ENCODE measurements at places on chromosomes 4 and X.

DNA sequence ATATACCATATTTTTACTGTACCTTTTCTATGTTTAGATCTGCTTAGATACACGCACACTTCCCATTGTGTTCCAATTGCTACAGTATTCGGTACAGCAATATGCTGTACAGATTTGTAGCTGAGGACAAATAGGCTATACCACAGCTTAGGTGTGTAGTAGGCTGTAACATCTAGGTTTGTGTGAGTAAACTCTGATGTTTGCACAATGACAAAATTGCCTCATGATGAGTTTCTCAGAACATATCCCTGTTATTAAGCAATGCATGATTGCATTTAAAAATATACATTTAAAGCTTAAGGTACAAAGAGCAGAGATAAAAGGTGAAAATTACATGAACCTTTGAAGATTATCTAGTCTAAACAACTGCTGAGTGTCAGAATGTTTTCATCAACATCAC is 181.7 kb downstream of the ADGRA3 start:
- DNase-seq = no peak

DNA sequence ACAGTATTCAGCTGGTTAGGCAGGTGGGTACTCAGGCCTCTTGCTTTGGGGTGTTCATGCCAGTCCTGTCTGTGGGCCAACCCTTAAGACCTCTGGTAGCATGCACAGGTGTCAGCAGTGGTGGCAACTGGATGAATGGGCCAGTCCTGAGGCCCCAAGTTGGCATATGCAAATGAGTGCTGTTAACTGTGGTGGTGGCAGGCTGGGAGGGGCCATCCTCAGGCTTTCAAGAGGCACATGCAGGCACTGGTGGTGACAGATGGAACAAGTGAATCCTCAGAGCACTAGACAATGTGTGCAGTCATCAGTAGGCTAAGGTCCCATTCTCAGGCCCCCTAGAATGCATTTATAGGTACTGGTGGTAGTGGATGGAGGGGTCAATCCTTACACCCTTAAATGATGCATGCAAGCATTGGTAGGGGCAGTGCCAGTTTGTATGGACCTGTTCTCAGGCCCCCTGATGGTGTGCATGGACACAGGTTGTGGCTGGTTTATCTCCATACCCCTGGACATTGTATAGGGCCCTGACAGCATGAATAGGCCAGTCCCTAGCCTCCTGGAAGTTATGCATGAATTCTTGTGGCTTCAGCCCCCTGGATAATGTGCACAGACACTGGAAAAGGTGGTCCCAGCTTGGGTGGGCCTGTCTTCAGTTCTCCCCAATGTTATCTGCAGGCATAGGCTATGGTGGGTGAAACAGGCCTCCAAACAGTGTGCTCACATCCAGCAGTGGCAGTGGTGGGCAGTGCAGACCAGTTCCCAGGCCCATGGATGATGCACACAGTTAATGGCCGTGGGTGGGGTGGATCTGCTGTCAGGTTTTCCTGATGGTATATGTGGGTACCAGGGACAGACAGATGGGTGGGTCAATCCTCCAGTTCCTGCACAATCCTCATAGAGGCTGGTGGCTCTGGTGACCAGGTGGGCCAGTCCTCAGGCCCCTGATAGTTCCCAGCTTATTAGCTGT is 24.7 kb downstream of the TECRL start:
- no peak for DNase-seq

- no peak for DNase-seq
Measured at GRCh38 chr4:74426101-74426500, 18.8 kb upstream of the AREG start.

DNA sequence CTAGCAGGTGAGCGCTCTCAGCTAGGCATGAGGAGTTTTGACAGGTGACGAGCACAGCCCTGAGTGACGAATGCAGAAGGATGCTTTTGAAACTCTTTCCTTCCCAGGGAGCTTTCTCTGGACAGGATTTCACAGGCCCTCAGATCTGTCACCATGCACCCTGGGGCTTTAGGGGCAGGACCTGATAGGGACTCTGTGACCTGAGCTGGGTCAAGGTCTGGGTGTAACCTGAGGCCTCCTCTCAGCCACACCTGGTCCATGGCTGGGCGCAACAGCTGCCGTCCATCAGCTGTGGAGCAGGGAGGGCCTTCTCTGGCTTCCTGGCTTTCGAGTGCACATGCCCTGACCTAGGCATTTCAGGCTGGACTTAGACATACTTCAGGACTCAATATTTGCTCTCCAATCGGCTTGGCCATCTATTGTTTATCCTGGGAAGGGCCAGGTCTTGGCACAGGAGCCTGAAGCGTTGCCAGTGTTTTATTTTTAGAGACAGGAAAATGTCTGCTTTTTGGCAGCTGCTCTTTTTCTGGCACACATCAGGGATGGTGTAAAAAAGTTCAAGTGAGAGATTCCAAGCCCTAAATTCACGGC is 56.4 kb downstream of the C4orf51 start:
- DNase-seq = peak; percentile 21

- DNase-seq = peak; percentile 62
Measured at GRCh38 chr4:7828011-7828720, 111.5 kb downstream of the AFAP1 start.

- no peak for DNase-seq
Measured at GRCh38 chr4:149718500-149718899, 97.1 kb downstream of the IQCM start.

DNA sequence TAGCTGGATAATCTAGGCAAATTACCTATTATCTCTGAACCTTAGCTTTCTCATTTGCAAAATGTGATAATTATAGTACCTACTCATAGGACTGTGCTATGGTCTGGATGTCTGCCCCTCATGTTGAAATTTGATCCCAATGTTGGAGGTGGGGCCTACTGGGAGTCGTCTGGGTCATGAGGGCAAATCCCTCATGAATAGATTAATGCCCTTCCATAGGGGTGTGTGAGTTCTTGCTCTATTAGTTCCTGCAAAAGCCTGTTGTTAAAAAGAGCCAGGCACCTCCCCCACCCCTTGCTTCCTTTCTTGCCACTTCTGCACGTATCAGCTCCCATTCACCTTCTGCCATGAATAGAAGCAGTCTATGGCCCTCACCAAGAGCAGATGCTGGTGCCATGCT is 73.9 kb downstream of the SERTM2 start:
- DNase-seq = no peak

DNA sequence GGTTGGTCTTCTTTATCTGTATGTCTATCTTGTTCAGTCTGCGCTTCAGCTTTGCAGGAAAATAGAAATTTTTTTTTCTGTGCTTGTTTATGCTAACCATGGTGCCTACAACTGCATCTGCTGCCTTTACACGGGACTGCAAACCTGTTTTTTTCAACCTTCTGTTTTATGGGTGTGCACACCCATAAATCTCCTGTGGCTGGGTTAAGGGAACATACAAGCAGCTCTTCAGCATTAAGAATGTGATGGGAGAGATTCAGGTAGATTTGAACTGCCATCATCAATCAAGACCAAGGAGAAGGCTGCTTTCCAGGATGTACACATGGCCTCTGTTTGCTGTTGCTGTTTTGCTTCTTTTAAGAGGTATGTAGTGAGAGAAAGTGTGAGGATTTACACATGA is 502.9 kb downstream of the ANKRD50 start:
- DNase-seq = no peak

- no peak for DNase-seq
Measured at GRCh38 chr4:25060241-25060962, 29.7 kb upstream of the LGI2 start.
